NCI-H1417 treated with DMSO at 0.1 percent for 48 hours (cell line): ENCODE measurements at places on chromosomes 13 and 19.

- no peak for DNase-seq
Observed at GRCh38 chr13:75481176-75482069, 546 bp downstream of the TBC1D4 start.

DNA sequence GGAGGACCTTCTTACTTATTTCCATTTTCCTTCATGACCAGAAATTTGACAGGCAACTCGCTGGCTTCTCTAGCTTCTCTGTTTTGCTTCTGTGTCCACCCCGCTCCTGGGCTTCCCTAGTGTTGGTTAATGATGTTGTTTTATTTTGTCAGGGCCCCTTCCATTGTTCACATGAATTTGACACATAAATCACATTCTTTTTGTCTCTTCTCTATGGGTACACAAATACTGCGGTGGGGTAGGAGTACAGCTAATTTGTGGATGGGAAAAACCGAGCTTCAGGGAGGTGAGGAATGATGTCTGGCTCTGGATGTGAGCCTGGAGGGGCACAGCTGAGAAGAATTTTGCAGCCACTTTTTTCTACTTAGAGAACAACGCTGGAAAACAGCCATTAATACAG lies 199.8 kb downstream of the DNAJC15 start:
- no peak for DNase-seq

DNA sequence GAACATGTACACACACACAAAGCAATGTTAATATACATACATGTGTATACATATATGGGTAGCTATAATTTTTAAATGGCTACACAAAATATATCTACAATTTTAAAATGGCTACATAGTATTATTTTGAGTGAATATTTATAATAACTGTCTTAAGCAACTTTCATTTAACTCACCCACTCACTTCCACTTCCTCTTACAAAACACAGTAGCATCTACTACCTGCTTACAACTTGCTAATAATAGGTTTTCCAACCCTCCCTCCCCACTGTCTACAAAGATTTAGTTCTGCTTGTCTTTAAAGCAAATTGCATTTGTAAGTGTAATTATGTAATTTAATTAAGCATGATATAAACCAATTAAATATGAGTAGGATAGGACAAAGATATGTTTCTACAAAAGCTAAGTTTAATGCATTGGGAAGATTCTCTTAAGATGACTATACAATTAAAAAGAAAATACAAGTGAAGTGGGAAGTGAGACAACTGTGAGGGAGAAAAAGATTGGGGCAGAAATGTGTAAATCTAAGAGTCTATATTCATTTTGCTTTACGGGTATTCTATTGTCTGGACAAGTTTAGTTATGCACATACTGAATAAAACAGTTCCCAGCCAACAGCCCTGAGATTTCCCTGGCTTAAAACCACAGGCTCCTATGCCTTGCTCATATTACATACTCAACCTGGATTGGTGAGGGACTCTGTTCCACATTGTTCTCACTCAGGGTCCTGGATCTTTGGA lies 583.1 kb downstream of the EFNB2 start:
- no peak for DNase-seq

DNA sequence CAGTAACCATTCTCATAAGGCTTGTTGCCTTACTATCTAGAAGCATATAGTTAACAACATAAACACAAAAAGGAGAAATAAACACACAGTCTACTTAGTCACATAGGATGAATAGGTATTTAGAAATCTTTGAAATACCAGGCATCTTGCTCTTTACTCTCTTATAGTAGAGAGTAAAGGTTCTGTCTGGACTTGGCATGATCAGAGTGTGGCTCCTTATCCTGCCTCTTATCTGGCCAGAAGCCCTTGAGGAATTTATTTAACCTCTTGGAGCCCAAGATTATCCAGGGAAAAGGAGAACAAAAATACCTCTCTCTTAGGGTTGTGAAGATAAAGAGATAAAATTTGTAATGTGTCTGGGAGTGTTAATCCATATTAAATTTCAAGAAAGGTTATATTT lies 100.2 kb upstream of the MBNL2 start:
- no peak for DNase-seq

- no peak for DNase-seq
Observed at GRCh38 chr19:29381353-29382203, 144.2 kb upstream of the VSTM2B start.
